Pons (tissue), 1 donor: ENCODE measurements at places on chromosomes 3 and 15.

GRCh38 chr3:139460076-139460475 lies 16.2 kb downstream of the RBP2 start:
- no peak for DNase-seq

DNA sequence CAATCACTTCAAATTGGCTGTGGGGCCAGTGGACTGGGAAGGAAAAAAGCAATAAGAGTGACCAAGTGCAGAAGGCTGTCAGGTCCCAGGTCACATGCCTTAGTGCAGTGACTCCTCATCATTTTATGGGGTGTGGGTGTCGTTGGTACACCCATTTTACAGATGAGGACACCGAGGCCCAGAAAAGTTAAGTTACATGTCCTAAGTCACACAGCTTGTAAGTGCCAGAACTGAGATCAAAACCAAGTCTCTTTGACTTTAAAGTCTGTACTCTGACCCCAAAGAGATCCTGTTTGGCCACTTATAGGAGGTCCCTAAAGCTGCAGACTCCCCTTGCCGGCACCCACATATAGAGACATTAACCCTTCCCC lies 63.0 kb upstream of the POLG start:
- DNase-seq = no peak

GRCh38 chr3:197957790-197958133 lies 2.3 kb upstream of the LMLN start:
- DNase-seq = no peak

DNA sequence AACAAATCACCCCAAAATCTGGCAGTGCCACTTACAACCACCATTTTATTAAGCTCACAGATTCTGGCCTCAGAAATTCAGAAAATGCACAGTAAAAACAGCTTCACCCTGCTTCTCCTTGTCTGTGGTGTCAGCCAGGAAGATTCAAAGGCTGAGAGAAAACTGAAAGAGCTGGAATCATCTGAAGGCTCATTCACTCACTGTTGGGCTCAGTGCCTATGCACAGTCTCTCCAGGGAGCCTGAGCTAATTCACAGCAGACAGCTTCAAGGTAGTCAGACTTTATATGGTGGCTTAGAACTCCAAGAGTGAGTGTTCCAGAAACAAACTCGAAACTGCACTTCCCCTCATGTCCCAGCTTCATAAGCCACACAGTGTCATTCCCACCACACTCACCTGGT lies 16.5 kb upstream of the PLOD2 start:
- no peak for DNase-seq

- DNase-seq = no peak
These were observed 42.7 kb downstream of the ZDHHC3 start for GRCh38 chr3:44932986-44933944.

GRCh38 chr15:33654860-33655259 lies 313.4 kb upstream of the CHRM5 start:
- DNase-seq = no peak

GRCh38 chr3:5274091-5274490 lies 86.6 kb downstream of the EDEM1 start:
- DNase-seq = peak; percentile 10

DNA sequence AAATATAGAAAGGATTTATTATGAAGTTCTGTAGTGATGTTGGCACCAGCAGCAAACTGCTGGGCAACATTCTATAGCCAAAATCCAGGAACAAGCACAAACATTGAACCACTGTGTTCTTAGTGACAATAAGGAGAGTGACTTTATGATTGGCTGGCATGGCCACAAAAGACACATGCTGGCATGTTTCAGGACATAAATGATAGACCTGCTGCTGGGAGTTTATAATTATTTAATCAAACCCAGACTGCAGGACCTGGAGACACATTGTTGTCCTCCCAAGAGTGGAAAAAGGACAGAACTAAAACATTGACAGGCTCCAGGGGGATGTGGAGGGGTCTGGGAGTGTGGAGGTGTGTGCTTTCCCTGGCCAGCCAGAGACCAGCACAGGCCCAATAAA lies 255.3 kb upstream of the LRTM1 start:
- DNase-seq = no peak

GRCh38 chr3:123841476-123842238 lies 42.5 kb downstream of the MYLK start:
- DNase-seq = no peak

DNA sequence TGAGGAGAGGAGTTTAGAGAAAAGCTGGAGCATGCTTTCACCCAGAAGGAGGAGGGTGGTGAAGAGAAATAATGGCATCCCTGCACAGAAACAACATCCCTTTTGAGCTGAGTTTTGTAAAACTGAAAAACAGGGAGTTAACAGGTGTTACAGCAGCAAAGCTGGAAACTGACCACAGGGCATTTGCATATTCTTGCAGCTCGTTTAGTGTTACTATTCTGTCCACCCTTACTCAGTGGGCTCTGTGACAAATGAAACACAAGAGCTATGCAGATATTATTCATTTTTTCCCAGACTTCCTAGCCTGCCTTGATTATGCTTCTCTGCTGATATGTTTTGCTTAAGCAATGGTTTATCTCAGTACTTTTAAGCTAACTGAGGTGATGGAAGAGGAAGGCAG lies 272.0 kb downstream of the NEK10 start:
- no peak for DNase-seq

DNA sequence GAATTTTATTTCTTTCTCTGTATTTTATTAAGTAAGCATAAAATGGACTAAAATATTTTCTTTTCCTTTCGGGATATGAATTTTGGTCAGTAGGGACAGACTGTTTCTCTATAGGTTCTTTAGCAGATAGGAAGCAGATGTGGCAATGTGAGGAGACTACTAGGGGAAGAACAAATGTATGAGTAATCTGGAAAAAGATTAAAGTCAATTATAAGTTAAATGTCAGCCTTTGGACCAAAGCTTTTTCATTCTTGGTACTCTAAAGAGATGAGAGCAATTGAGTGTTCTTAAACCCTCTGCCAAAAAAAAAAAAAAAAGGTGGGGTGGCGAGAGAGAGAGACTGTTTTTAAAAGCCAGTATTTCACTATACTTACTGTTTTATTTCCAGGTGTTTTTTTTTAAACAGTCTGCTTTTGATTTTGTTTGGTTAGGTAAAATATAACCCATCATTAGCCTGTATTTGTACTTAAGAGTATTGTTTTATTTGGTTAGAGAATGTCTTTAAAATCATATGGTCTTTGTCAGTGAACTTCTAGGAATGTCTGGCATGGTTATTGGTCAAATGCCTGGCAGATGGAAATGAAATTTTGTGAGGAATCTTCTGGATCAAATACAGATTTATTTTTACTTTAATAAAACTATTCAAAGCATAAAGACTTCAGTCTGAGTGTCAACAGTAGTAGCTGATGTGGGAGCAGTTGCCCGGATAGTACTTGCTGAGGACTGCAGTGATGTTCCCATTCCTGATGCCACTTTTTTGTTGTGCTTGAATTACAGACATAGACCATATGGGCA lies 63.8 kb downstream of the LRRC49 start:
- no peak for DNase-seq

GRCh38 chr15:50248994-50249582 lies 16.4 kb downstream of the HDC start:
- no peak for DNase-seq

DNA sequence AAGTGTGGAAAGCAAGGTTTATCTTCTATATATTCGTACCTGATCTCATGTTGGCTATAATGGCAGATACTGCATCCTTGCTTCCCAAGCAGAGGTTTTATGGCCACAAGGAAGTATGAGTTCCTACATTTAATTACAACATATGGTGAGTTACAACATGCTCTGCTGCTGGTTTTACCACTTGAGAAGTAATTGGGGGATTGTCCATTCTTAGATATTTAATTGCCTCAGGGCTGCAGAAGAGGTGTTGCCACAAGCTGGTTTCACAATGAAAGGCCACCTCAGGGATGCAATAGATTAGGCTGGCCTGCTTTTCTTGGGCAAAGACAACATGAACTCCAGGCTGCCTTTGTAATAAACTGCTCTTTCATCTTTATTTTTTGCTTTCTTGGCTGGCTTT lies 48.6 kb downstream of the RAP2B start:
- no peak for DNase-seq

GRCh38 chr3:10193692-10194327 lies 29.1 kb downstream of the IRAK2 start:
- no peak for DNase-seq
